Skin of body (tissue), 3 donors: ENCODE measurements at places on chromosomes 3 and 15. TPM values are rescaled to one million over a fixed set of nuclear protein-coding genes. Genes with fewer than 3 reads are reported as not detected.

GRCh38 chr3:31777887-31778286 lies 203.2 kb downstream of the OSBPL10 start:
- DNase-seq: no peak

- no peak for DNase-seq
Measured at GRCh38 chr15:80242132-80242769, 9.8 kb downstream of the CTXND1 start.

DNA sequence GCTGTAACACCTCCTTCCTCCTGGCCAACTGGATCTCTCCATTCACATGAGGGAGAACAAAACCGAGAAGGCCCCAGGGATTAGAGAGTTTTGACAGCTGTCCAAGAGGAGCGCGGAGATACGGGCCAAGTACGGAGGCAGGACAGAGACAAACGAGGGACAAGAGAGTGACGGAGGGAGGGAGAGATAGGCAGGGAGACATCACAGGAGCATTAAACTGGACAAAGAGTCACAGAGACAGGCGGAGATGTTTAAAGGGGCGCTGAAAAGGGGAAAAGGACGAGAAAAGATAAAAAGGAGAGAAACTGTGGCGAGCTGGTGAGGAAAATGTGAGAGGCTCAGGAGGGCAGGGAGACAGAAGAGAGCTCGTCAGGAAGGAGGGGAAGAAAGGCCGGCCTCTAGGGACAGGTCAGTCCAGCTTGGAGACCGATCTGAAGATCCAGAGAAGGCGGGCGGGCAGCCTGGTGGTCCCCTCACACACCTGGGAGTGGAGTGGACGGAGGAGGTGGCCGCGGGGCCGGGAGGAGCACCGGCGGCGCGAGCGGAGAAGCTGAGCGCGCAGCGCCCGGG lies 40.5 kb upstream of the ROPN1 start:
- no peak for DNase-seq

GRCh38 chr15:64854526-64854925 lies 12.8 kb downstream of the PLEKHO2 start:
- DNase-seq: no peak

GRCh38 chr3:8576841-8577571 lies 67.6 kb downstream of the SSUH2 start:
- DNase-seq: no peak

DNA sequence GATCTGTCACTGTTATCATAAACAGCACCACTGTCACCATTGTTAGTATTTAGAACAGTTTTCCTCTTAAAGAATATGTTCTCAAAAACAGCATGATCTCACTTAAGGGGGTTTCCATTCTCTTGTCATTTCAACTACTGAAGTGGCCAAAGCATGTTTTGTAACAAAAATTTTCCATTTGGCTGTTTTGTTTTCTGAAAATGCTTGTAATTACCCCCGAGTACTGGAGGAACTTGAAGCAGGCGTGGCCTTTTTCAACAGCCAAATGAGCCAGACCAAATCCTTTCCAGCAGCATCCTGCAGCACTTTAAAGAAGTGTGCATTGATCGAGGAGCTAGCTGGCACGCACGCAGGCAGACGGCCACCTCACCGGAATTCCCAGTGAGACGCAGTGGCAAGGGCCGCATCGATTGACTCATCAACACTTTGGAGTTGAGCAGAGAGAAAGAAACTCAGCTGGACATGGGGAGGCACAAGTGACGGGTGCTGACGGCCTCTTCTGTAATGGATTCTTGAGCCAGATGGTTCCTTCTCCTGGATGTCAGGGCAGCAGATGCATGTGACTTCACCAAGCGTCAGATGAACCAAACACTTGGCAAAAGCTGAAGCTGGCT lies 234.3 kb upstream of the IGF1R start:
- no peak for DNase-seq

- DNase-seq: peak; percentile 42
Measured at GRCh38 chr3:139534455-139534812, 5.1 kb downstream of the RBP1 start.

DNA sequence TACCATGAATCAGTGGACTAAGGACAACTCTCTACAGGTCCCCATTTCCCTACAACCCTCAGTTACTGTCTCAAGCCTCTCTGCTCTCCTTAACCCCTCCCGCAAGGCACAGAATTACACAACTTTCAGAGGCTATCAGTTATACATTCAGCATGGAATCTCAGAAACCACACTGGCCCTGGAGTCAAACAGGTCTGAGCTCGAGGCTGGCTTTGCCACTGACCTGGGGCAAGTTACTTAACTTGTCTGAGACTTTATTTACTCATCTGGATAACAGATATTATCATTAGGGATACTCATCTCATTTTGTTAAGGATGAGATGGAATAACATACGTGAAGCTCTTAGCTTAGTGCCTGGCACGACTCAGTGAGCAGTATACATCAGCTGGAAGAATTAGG lies 95.2 kb downstream of the WDR76 start:
- no peak for DNase-seq

- DNase-seq: no peak
Measured at GRCh38 chr3:196947136-196947859, 5.0 kb upstream of the NCBP2 start.

DNA sequence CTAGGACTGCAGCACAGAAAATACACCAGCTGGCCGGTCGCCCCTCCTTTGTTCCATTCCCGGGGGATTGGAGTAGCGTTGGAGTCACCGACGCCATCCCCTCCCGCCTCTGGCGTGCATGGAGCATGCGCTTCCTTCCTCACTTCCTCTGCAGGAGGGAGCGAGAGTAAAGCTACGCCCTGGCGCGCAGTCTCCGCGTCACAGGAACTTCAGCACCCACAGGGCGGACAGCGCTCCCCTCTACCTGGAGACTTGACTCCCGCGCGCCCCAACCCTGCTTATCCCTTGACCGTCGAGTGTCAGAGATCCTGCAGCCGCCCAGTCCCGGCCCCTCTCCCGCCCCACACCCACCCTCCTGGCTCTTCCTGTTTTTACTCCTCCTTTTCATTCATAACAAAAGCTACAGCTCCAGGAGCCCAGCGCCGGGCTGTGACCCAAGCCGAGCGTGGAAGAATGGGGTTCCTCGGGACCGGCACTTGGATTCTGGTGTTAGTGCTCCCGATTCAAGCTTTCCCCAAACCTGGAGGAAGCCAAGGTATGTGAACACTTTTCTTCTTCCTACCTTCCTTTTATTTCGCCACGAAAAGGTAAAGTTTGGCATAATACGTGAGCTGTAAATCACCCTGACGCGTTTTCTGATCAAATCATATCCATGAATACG lies at the start of gene SCG3:
SCG3 (plus strand) TSS at position 201 of the 661 bp plus-strand sequence; CDS start at position 454, 253 bp downstream.
- no peak for DNase-seq

DNA sequence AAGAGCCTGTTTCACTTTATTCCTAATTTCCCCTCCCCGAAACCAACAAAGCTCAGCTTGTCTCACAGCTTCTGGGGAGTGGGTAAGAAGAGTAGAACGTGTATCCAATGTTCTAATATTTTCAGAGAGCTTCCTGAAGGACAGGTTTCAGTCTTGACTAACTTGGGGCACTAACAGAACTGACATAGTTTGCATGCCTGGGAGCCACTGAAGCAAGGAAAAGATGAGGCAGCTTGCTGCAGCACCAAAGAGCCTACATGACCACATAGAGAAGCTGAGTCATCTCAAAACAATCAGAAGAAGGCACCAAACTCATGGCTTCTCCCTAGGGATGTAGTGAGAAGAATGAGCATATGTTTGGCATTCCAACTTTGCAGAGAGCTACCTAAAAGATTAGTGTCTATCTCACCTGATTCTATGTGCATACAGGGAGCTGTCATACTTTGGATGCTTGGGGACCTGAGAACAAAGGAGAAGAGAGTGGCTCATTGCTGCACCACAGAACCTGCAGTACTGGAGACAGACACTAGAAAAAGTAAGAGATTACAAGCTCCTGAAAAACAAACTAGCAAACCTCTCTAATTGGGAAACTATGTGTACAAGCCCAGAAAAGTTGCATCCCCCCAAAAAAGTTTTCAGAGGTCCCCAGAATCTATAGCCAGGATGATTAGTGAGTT lies 86.9 kb downstream of the DCLK3 start:
- no peak for DNase-seq

- no peak for DNase-seq
Measured at GRCh38 chr3:197356275-197356674, 57.9 kb upstream of the DLG1 start.

DNA sequence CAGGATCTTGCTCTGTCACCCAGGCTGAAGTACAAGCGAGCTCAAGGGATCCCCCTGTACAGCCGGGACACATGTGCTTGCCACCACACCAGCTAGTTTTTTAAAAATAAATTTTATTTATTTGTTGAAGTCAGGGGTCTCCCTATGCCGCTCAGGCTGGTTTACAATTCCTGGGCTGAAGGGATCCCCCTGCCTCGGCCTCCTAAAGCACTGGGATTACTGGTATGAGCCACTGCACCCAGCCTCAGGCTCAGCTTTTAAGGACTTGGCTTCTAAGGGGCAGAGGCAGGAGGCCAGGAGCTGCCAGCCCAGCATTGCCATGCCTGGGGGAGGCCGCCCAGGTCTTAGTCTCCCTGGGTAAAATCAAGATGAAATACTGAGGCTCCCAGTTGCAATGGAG lies 37.3 kb downstream of the HCN4 start:
- no peak for DNase-seq

GRCh38 chr3:133962849-133963248 lies 66.9 kb downstream of the SLCO2A1 start:
- peak; percentile 41 for DNase-seq

DNA sequence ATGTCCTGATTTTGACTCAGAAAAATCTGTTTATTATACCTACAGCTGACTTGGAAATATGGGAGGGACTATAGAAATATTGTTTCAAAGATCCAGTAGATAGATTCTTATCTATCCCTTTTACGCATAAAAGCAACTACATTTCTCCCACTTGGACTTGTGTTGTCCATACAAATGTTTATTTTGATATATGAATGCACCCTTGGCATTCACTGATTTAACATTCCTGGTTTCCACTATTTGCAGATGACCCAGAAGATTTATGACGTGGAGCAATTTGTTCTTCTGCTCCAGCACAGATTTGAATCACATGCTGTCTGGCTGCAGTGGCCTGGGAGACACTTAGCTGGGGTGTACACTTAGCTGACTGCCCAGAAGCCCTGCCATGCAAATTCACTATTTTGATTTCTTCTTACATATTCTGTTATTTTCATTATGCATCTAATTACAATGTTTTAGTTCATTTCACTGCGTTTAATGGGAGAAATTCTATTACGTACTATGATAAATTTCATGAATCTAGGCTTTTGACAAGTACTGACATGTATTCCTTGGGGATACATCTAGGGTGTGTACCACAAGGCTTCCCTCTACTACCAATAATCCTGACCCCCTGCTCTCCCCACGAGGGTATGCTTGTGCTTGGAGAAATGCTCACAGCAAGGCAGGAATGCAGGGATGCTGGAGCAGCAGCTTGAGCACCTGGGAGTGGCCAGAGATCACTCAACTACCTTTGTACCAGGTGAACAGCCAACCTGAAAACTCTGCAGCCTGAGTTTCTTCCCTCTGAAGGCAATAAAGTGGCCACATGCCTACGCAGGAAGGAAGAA lies 223.6 kb upstream of the TBL1XR1 start:
- peak; percentile 48 for DNase-seq

DNA sequence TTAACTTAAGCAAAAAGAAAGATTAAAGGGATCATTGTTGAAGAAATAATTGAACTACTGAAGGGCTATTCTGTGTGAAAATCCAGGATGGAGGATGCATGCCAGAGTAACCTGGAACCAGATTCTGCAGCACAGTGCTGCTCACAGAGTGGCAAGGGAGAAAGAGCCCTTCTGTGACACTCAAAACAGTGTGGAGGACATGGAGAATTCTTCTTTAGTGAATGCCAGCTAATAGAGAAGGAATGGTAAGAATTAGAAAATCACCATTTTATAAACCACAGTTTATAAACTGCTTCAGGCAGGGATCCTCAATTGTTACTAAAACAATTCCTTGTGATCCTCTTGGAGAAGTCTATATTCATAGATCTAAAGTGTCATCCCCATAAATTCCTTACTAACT lies 70.4 kb upstream of the ARHGEF26 start:
- DNase-seq: no peak

- no peak for DNase-seq
Measured at GRCh38 chr3:22536541-22536940, 666.6 kb upstream of the UBE2E2 start.

DNA sequence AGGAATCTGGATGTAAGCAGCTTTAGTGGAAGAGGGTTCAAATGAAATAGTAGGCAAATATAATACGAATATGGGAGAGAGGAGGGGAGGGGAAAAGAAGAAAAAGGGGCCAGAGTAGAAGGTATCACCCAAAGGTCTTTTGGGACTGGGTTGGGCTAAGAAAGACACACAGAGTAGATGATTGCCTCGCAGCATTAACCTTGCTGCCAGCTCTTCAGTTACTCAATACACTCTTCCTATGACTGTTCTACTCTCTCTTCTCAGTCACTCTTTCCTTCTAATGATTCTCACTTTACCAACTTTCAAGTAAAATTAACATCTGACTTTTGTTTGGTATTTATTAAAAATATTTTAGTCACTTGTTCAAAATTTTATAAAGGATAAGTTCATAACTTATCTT lies 52.8 kb downstream of the CLASP2 start:
- DNase-seq: no peak

DNA sequence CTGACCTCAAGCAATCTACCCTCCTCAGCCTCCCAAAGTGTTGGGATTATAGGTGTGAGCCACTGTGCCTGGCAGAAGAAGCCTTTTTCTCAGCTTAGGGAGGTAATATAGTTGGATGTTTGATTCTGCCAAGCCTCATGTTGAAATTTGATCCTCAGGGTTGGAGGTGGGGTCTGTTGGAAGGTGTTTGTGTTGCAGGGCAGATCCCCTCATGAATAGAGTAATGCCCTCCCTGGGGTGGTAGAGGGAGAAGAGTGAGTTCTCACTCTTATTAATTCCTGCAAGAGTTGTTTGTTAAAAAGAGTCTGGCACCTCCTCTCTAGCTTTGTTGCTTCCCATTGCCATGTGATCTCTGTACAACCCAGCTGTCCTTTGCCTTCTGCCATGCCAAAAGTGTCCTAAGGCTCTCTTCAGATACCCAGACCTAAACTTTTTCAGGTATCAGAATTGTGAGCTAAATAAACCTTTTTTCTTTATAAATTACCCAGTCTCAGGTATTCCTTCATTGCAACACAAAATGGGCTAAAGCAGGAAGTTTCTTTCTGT lies 16.4 kb downstream of the NECTIN3 start:
- no peak for DNase-seq

DNA sequence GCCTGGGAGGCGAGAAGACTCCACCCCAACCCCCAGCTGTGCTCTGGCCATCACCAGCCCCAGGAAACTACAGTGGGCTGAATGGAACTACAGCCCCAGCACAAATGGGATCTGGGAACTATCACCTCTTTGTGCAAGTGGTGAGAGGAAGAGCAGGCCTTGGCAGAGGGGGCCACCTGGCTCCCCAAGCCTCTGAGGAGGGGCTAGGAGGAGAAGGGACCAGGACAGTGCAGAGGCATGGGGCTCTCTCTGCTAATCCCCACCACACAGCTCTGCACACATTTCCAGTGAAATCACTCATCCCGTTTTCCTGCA lies 31.6 kb downstream of the KY start:
- DNase-seq: no peak

Gene ZBTB20
- 45.8 TPM for total RNA-seq

Gene HESX1
- 0.89 TPM for total RNA-seq

Gene TMEM158
- total RNA-seq: 2.4 TPM

Gene RARRES1
- total RNA-seq: 4.9 TPM

Gene EFCC1
- 0.79 TPM for total RNA-seq

Gene C3orf49
- total RNA-seq: not detected
